ENCODE measurements at places on chromosomes 16 and 17. TPM values are rescaled to one million over a fixed set of nuclear protein-coding genes. Genes with fewer than 3 reads are reported as not detected.

ARHGDIA gene
- total RNA-seq: 500 TPM

IRF8 gene
- 48.7 TPM for total RNA-seq

HEATR3 gene
- total RNA-seq: 22.5 TPM

CHAD gene
- 4.5 TPM for total RNA-seq

KCNH4 gene
- 0.06 TPM for total RNA-seq

LPO gene
- total RNA-seq: not detected

LDHD gene
- 85.0 TPM for total RNA-seq

ATP2A3 gene
- total RNA-seq: 300 TPM

SNAI3 gene
- 0.92 TPM for total RNA-seq

SKAP1 gene
- total RNA-seq: 1.2 TPM

TPSD1 gene
- 2.8 TPM for total RNA-seq

PRRT2 gene
- 2.0 TPM for total RNA-seq

TEX14 gene
- 0.06 TPM for total RNA-seq

C16orf82 gene
- not detected for total RNA-seq

GEMIN4 gene
- 15.2 TPM for total RNA-seq

PABPN1L gene
- total RNA-seq: not detected

CES5A gene
- not detected for total RNA-seq

G6PC1 gene
- total RNA-seq: 0.50 TPM

SYNGR3 gene
- total RNA-seq: 1.6 TPM

TBC1D3 gene
- total RNA-seq: not detected

MAP3K3 gene
- total RNA-seq: 12.8 TPM

ZNF423 gene
- total RNA-seq: 8.2 TPM

NKIRAS2 gene
- 31.9 TPM for total RNA-seq

C1QBP gene
- 98.9 TPM for total RNA-seq

STH gene
- total RNA-seq: not detected

TLCD2 gene
- total RNA-seq: 33.1 TPM

CA4 gene
- 394 TPM for total RNA-seq

HEATR9 gene
- not detected for total RNA-seq

KIF19 gene
- total RNA-seq: 2.1 TPM

PDP2 gene
- total RNA-seq: 16.7 TPM

ZPBP2 gene
- total RNA-seq: not detected

GCGR gene
- 0.14 TPM for total RNA-seq

CD300H gene
- total RNA-seq: not detected

SLFN14 gene
- total RNA-seq: not detected

PRCD gene
- 2.3 TPM for total RNA-seq

TXNDC17 gene
- total RNA-seq: 135 TPM

ADGRG1 gene
- total RNA-seq: 81.2 TPM

IRX3 gene
- 0.31 TPM for total RNA-seq

NTN1 gene
- 3.2 TPM for total RNA-seq

TMED6 gene
- 2.5 TPM for total RNA-seq

SMIM36 gene
- not detected for total RNA-seq

TSNAXIP1 gene
- total RNA-seq: 0.12 TPM

MSL1 gene
- total RNA-seq: 77.4 TPM

TPSG1 gene
- 60.7 TPM for total RNA-seq

CLEC10A gene
- 4.2 TPM for total RNA-seq

GPR179 gene
- 0.03 TPM for total RNA-seq

CX3CL1 gene
- total RNA-seq: 4.7 TPM

MYLK3 gene
- 0.11 TPM for total RNA-seq

TMEM100 gene
- 6.1 TPM for total RNA-seq

CYGB gene
- total RNA-seq: 12.2 TPM

TNRC6A gene
- total RNA-seq: 36.2 TPM

WNT3 gene
- total RNA-seq: 0.95 TPM

SMTNL2 gene
- 0.25 TPM for total RNA-seq

ASGR1 gene
- 0.42 TPM for total RNA-seq

KRTAP2-3 gene
- total RNA-seq: not detected

Measured in left colon (tissue), 2 donors.